Stimulated activated CD4-positive, alpha-beta T cell treated with anti-CD3 and anti-CD28 coated beads, TNF-alpha, amount 100 ng/mL, for 1 hour (primary cell): ENCODE measurements at places on chromosomes 16 and 17.
A peak's percentile ranks its signal among the peaks of the same experiment; 100 is the strongest.

- no peak for DNase-seq
These were observed 61.1 kb downstream of the PECAM1 start for GRCh38 chr17:64329588-64329987.

DNA sequence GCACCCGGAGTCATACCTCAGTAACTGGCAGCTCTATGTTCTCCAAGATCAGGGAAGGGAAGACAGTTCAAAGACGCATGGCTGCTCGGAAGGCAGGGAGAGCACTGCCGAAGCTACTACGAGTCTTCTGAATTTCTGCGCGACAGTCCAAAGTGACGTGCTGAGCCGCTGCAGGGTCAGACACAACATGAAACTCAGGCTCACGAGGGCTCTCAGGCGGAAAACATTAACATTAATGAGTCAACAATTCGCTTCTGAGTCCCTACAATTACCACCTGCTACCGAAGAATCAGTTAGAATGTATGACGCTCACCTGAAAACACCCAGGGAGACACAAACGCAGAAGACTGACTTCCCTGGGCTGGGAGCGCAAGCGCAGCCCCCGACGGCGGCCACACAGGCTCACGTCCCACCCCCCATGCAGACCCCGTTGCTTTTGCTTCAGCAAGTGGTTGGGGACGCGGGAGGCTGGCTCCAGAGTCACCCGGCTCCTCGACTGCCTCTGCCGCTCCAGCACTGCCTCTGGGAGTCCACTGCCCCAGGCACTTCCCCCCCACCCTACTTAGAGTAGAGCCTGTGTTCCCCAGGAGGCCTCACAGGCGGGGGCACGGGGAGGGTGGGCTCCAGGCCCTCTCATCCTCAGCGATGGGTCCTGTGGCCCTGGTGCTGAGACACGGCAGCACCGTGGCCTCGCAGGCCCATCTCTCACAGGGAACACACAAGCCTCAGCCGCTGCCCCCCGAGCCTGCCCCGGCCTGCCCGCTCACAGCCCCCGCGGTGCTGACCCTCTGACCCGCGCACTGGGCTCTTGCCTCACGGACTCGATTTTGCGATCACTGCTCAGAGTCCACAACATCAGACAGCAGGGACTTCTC, 38.9 kb downstream of the LMF1 start:
- no peak for DNase-seq

- no peak for DNase-seq
These were observed 60.5 kb downstream of the ZZEF1 start for GRCh38 chr17:4082136-4082924.

- no peak for DNase-seq
These were observed 198.6 kb upstream of the SALL1 start for GRCh38 chr16:51349626-51350025.

- no peak for DNase-seq
These were observed 6.0 kb downstream of the NAGPA start for GRCh38 chr16:5027575-5028235.

GRCh38 chr17:28406473-28406814, 432 bp upstream of the SLC46A1 start:
- no peak for DNase-seq

GRCh38 chr17:859824-860195, 77.7 kb downstream of the MRM3 start:
- DNase-seq, result no peak

DNA sequence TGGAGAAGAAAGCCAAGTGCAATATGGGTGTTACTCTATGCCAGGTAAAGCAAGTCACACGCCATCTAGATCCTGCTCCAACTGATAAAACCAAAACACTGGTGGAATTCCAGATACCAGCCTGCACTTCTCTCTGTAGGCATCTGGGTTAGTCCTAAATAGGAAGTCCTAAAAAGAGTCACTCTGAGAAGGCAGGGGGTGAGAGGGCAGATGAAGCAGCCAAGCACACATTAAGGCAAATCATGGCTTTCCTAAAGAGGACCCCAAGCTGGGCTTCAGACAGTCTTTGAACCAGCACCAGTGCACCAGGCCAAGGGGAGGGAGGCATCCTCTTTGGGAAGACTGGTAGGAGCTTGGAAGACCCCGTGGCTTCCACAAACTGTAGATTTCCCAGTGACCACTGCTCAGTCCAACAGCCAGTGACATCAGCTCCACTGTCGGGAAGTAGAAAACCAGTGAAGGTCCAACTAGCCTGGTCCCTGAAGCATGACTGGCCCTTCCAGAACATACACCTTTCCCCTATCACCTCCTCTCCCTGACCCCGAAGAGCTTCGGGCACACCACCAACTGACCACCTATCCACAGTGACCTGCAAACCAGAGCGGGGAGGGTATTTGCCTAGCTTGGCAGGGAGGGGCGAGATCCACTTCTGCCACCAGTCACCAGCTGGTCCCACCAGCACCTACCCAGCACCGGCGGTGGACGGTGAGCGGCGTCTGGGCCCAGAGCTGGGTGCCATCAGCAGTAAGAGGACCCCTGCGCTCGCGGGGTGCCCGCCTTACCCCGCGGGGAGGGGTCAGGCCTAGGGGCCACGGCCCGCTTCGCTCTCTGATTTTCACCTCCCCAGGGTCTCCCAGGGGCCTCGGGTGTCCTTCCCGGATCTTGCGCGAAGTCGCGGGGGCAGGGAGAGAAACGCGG, 1.0 kb downstream of the LITAF start:
- DNase-seq, result peak; percentile 18

DNA sequence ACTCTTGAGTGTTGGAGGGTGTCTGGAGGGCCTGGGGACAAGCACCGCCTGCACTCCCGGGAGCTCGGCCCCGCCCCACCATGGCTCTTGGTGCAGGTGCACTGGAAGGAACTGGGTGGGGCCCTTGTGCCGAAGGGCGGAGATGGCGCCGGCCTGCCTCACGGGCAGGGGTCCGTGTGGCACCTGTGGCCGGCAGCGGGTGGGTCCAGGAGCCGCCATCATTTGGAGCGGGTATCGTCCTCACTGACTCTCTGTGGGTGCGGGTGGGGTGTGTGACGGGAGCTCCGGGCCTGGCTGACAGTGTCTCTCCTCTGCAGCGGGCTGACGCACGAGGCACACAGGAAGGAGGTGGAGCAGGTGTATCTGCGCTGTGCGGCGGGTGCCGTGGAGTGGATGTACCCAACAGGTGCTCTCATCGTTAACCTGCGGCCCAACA, 5.2 kb downstream of the METRNL start:
- no peak for DNase-seq

DNA sequence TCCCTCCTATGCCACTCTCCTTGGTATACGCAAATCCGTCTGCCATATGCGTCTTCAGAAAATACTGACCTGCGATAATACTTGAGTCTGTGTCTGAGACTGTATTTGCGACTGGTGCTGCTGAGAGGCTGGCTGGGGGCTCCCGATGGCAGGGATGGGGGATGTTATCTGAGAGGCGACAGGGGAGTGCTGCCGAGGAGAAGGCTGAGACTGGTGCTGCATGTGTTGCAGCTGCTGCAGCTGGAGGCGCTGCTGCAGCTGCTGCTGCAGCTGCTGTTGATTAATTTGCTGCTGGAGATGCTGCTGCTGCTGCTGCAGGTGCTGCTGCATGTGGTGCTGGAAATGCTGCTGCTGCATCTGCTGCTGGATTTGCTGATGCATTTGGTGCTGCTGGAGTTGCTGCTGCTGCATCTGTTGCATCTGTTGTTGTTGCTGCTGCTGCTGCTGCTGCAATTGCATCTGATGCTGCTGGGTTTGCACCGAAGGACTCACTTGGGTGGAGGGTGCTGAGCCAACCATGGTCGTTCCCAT, 107.7 kb downstream of the TOX3 start:
- DNase-seq, result no peak

- DNase-seq, result no peak
These were observed 36.6 kb upstream of the IL21R start for GRCh38 chr16:27365142-27366089.

GRCh38 chr17:12979826-12980500, 37.9 kb downstream of the ELAC2 start:
- no peak for DNase-seq

GRCh38 chr17:29573871-29574731, 5.6 kb downstream of the TP53I13 start:
- DNase-seq, result no peak

DNA sequence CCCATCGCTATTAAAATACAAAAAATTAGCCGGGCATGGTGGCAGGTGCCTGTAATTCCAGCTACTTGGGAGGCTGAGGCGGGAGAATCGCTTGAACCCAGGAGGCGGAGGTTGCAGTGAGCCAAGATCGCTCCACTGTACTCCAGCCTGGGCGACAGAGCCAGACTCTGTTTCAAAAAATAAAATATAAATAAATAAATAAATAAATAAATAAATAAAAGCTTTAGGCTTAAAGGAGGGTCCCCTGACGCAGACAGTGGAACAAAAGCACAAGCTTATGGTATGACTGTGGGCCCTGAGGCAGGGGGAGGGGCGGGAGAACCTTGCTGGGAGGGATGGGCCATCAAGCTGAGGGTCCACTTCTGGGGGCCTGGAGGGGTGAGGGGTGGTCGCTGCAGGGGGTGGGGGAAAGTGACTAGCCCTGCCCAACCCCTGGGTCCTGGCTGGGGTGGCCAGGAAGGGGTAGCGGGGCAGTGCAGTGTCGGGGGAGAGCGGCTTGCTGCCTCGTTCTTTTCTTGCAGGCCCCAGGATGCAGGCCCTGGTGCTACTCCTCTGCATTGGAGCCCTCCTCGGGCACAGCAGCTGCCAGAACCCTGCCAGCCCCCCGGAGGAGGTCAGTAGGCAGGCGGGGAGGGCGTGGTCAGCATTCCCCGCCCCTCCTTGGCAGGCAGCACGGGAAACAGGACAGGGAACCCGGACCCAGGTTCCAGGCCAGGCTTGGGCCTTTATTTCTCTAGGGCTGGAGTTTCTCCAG, 4.7 kb downstream of the SERPINF1 start:
- no peak for DNase-seq

DNA sequence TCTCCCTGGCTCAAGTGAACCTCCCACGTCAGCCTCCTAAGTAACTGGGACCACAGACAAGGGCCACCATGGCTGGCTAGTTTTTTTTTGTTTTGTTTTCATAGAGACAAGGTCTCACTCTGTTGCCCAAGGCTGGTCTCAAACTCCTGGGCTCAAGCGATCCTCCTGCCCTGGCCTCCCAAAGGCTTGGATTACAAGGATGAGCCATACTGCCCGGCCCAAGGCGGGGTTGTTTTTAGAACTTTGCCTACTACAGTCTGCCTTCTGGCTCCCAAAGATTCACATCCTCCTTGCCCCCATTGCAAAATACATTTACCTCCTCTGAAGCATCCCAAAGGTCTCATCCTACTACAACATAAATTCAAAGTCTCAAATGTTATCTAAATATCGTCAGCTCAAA, 49.5 kb upstream of the PHOSPHO1 start:
- DNase-seq, result no peak

- no peak for DNase-seq
These were observed 192.9 kb upstream of the DYNLRB2 start for GRCh38 chr16:80347900-80348299.

GRCh38 chr17:29615492-29616299, 7.0 kb downstream of the CORO6 start:
- peak; percentile 81 for DNase-seq

GRCh38 chr16:48959204-48959603, 322.4 kb downstream of the CBLN1 start:
- no peak for DNase-seq

DNA sequence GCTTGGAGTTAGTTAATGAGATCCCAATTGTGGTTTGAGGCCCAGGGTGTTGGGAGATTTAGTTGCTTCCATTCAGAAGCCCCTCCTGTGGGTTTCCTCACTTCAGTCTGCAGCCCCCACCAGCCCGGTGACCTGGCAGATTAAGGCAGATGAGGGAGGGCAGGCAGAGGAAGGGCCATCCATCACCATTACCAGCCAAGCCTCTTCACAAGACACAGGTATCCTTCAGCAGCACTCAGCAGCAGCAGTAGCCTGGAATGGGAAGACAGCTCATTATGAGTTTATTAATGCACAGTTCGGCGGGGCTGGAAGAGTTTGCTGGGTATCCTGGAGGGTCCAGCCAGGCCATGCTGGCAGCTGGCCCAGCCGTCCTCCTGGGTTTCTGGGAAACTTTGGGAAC, 90.0 kb upstream of the GPRC5B start:
- no peak for DNase-seq

DNA sequence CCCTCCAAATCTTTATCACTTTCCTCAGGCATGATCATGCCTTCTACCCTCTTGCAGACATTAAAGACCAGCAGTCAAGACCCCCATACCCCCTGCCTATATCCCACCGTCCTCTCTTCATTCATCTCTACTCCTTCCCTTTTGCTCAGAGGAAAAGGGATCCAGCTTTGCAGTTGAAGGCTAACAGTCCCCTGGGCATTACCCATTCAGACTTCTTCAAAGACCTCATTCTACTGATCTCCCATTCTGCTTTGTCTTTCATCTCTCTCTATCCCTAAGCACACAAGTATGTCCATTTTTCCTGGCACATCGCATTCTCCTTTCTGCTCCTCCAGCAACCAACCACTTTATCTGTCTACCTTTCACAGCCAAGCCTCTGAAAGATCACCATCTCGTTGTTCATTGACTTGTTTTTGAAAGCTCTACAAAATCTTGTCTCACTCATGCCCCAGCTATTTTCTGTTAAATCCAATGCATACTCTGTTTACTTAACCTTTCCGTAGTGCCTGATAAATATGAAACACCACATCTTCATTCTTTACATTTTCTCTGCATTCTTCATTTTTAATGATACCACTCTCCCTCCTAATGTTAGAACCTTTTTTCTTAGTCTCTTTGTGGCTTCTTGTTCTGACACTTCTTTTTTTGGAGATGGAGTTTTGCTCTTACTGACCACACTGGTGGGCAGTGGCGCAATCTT, 14.1 kb upstream of the LCMT1 start:
- no peak for DNase-seq

DNA sequence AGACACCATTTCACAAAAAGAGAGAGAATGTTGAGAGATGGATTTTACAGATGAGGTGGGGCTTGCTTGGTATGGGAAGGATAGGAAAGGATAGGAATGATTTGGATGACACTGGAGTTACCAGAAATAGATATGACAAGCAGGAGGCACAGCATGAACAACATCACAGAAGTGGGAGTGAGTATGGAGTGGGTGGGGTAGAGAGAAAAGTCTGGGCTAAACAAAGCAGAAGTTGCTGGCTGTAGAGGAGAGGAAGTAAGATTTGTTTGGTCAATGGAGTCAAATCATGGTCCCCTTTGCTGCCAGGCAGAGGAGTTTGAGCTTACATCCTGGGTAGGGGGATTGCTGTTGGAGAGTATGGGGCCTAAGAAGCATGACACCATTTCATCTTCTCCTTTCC, 101.7 kb downstream of the VAT1L start:
- DNase-seq, result no peak

DNA sequence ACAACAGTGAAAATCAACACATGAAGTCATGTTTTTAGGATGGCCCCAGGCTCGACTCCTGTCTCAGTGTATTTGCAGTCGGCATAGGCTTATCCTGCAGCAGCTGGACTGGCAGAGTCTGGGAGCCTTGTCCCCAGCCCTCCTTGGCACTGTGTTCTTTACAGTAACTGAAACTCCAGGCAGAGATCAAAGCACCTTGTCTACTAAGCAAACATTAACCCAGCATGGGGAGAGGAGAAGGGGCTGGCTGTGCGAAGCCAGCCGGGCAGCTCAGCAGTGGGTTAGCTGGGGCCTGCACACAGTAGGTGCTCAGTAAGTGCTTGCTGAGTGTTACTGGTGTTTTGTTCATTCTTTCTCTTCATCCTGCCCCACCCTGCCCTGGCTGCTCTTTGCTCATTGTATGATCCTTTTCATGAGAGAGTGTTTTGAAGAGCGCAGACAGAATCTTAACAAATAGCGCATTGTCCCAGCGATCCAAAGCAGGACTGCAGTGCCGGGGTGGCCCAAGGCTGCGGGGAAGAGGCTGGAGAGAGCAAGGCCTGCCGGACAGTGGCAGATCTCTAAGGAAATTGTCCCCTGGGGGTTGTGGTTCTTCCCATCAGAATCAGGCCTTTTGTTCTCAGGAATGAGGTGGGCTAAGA, 23.5 kb upstream of the ITGB4 start:
- no peak for DNase-seq
